ENCODE measurements at places on chromosomes 3 and 15.

- no peak for DNase-seq
Observed at GRCh38 chr3:50260942-50261441, 8.0 kb upstream of the SEMA3B start.

GRCh38 chr15:82880704-82881103, 71.3 kb downstream of the WHAMM start:
- no peak for DNase-seq

DNA sequence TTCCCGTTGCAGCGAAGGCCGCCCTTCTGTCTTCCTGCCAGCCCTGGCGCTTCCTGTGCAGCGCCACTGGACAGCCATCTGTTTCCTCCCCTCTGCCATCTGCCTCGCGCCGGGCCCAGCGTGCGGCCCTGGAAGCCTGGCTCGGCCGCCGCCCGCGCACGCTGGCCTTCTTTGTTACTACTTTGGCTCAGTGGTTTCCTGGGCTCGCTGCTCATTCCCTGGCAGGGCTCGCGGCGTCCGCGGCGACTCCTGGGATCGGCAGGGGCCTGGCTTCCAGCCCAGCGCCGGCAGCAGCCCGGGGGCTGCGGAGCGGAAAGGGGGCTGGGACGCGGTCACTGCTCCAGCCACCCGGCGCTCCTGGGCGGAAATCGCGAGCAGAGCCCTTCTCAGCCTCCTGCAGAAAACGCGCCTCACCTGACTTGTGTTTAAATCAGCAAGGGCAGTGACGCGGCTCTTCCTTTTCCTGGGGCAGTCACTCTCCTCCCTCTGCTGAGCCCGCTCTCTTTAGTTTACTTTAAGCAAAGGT, 10.0 kb downstream of the CMTM7 start:
- DNase-seq, result peak; percentile 50

DNA sequence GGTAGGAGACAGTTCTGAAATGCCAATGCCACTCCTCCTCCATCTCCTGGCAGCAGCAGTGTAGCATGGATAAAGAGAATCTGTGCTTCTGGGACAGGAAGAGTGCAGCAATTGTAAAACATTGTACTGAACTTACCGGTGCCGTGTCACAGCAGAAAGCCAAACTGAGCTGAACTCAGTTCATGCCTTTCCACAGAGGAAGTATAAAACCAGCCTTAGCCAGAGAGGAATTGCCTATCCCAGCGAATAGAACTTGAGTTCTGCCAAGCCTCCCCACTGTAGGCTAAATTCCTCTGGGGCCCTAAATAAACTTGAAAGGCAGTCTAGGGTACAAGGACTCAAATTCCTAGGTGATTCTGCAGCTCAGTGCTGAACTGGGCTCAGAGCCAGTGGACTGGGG, 148.8 kb downstream of the SLC9A9 start:
- DNase-seq, result no peak

- no peak for DNase-seq
Observed at GRCh38 chr15:89332446-89332845, 2.2 kb downstream of the POLG start.

GRCh38 chr15:101558221-101558941, 68.9 kb upstream of the PCSK6 start:
- DNase-seq, result no peak

DNA sequence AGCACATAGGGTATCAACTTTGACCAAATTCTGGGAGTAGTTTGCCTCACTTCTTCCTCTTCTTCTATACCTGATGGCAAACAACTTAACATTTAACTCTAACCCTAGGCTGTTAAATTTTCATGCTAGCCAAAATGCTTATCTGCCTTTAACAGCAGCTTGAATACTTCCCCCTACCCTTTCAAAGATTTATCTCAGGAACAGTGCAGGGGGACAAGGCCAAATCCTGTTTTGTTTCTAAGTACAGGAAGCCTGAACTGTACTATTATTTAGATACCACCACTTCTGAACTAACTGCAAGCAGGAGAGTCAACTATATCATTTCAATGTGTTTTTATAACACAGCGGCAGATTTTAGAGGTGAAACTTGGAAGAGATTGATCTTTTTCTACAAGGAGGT, 104.0 kb upstream of the CNTN6 start:
- no peak for DNase-seq

DNA sequence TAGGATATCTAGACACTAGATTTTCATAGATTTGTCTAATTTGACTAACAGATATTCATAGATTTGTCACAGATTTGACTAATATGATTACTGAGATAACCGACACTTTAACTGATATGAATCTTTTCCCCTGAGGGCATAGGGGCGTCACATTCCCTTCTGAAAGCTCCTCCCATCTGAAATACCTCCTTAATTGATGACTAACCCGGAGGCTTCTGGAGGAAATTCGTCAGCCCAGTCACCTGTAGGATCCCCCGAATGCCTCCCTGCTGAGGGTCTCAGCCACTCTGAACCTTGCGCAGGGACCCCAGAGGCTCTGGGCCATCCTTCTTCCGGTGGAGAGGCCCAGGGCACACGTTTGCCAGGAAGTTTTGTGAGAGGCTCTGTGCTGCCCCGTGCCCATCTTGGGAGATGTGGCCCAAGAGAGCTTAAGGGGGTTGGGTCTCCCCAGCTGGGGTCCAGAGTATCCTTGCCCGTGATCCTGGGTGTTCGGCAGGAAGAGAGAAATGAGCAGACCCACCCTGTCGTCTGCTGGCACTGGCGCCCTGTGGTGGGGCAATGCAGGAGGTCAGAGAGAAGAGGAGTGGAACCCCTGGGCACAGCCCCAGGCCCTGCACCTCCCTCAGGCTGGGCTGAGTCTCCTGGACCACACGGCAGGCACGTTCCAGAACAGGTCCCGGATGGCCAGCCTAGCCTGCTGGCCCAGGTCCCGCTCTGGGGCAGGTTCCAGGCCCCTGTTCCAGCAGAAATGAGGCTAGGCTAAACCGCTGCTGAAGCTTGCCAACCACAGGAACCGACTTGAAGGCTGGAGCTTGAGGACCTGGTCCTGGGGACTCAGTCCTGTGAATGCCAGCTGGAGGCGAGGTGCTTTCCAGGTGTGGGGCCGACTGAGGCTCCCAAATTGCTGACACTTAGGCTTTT, 1.7 kb downstream of the PLA2G4D start:
- no peak for DNase-seq

GRCh38 chr3:4894891-4895530, 84.2 kb upstream of the BHLHE40 start:
- DNase-seq, result no peak

DNA sequence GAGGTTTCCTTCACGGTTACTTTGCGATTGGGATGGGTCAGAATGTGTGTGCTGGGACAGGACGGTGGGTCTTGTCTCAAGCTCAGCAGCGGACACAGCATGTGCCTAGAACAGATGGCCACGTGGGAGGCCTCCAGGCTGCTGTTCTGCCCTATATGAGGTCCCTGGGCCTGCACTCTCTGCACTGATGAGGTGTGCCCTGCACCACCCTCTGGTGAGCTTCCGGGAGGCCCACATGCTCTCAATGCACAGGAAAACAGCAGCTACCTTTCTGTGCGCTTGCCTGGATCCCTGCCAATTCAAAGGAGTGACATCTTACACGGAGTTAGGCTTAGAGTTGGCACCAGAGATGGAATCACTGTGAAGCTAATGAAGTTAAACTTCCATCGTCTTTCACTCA, 59.8 kb downstream of the BOC start:
- peak; percentile 46 for DNase-seq

DNA sequence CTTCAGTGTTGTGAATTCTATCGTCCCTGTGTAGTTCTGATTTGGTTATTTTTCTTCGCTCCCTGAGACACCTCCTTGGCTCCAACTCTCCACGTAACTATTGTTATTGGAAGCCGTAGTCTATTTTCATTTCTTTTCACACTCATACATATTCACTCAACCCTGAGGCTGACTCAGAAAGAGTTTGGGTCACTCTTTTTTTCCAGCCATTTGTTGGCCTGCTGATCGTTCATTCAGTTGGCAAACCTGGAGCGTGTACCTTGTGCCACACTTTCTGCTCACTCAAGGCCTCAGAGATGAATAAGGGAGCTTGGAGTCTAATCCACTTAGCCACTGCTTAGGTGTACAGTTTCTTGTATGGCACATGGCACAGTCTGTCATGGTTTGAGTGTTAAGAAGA, 22.4 kb downstream of the GYG1 start:
- no peak for DNase-seq

- no peak for DNase-seq
Observed at GRCh38 chr3:104150724-104151123, 1216.0 kb upstream of the ALCAM start.

GRCh38 chr15:76809412-76810103, 95.6 kb downstream of the SCAPER start:
- no peak for DNase-seq

DNA sequence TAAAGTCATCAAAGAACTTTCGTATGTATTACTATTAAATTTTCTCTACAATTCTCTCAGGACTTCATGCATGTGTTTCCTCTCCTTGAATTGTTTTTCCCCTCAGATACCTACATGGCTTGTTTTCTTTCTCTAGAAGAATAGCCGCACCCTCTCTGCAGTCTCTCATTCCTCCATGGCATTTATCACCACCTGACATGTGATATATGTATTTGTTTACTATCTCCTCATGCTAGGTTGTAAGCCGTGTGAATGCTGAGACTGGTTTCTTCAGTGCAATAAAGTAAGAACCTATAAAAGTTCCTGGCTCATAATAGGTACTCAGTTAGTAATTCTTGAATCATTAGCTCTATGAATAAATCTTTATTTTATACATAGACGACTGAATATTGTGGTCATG, 149.2 kb downstream of the CNTN4 start:
- peak; percentile 16 for DNase-seq

DNA sequence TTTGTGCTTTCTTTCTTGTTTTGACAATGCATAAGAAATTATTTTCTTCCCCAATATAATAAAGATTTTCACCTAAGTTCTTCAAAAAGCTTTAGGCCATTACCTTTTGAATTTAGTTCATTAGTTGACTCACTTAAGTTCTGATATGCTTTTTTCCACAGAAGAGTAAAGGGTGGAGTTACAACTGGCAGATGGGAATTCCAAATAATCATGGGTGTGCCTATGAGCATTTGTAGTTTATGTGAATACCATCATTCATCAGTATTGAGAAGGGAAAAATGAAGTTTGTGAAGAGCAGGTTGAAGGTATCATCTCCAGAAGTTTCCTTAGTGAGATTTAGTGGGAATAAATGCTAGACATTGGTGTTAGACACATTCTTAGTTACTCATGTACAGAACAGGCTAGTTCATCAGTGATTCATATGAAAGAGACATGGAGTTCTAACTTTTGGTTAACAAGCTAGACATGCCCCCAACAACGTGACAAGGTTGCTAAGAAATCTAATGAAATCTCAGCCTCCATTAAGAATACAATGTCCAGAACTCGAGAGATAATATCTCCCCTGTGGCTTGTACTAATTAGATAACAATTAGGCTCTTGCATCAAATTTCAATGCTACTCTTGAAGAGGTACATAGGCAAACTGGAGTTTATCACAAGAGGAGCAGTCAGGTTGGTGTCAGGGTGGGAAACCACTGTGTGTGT, 16.9 kb upstream of the ALCAM start:
- no peak for DNase-seq

DNA sequence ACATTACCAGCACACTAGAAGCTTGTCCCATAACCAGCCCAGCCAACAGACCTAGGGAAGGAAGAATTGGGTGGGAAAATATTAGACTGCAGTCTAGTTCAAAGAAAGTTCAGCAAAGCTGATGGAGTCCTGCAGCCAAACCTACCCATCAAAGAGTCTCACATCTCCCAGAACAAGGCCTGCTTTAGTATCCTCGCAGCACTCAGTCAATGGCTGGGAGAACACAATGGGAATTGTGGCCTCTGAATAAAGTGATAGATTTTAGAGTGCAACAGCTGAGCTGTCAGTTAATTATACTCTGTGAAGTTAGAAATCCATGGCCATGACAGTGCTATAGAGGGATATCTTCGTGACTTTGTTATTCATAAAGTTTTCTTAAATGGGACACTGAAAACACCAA, 207.2 kb upstream of the NAALADL2 start:
- DNase-seq, result no peak

DNA sequence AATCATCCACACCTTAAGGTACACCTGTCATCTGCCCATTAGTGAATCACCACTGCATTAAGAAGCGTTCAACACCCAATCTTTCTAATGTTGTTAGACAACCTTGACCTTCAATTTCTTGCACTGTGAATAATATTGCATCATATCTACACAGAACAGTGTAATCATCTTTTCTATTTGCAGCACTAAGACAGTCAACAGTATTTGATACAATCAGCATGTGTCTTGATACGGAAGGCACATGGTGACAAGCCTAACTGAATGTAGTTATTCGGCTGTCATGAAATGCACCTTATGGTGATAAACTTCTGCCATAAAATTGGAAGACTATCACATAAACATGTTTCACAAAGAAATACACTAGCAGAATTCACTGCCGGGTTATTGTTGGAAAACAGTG, 253.9 kb upstream of the THRB start:
- DNase-seq, result no peak

GRCh38 chr3:58668247-58668646, 1.7 kb upstream of the FAM3D start:
- DNase-seq, result no peak

DNA sequence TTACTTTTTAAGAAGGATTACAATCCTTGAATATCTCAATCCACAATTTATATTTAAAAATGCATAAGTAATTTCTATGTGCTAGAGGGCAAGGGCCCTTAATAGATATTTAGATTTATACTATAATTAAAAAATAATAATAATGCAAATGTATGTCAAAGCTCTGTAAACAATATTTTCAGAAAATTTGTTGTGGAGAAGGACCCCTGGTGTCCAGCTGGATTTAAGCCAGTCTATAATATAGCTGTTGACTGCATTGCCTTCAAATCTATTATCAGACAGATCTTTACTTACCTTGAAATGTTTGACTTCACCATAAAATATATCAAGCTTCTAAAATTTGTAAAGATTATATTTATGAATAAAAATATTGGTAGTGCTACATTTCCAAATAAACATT, 65.6 kb downstream of the ZBTB20 start:
- DNase-seq, result no peak

DNA sequence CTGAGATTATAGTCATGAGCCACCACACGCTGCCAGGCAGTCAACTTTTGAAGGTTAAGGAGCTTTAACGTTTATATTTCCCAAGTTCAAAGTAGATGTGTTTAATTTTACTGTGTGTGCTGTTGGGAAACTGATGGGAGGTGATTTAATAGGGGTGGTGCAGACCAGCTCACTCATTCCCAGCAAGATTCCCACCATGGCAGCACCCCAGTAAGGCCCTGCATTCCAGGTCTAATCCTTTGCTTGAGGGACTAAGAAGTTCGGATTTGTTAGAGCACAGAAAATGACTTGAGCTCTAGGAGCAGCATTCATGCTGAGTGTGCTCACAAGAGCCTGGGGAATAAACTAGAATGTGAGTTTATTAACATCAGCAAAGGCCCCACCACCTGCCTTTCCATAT, 25.2 kb downstream of the TSEN2 start:
- no peak for DNase-seq

- DNase-seq, result no peak
Observed at GRCh38 chr3:10964537-10965167, 27.9 kb upstream of the SLC6A1 start.

All from NCI-H748 treated with DMSO at 0.1 percent for 48 hours (cell line).